ENCODE measurements at places on chromosomes 11 and 22. TPM values are rescaled to one million over a fixed set of nuclear protein-coding genes. Genes with fewer than 3 reads are reported as not detected.

Gene ROBO4
- total RNA-seq = 1.5 TPM

Gene OR52N4
- total RNA-seq = not detected

Gene SUSD2
- 0.03 TPM for total RNA-seq

Gene OR5D14
- not detected for total RNA-seq

Gene OR2D2
- 0.11 TPM for total RNA-seq

Gene CREB3L1
- 0.88 TPM for total RNA-seq

Gene OR9I1
- total RNA-seq = not detected
